ENCODE measurements at places on chromosomes 13 and 19.

DNA sequence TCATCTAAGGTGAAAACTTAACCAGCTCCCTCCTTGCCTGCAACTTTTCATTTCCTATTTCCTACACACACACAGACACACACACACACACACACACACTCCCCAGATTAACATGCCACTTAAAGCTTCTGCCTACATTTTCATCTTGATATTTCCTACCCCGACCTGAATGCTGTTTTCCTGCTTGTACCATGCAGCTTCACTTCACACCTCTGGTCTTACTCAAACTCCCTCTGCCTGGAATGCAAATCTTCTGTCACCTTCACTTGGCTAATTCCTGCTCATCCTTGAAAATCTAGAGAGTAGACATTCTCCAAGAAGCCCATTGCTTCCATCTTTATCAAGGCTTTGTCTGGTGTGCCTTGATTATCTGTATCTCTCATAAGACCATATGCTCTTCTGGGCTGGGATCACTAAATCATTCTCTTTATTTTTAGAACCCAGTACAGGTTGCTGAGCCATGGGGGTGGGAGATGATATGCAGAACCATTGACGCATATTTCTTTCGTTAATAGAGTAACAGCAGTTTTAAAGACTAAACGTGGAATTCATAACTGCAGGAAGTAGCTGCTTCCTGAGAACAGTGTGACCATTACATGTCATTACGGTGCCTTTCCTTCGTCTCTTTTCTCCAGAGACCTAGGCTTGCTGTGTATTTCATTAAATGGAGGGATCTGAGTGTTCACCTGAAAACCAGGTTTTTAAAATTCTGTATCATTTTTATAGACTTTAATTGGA, 37.7 kb downstream of the CNMD start:
- no peak for DNase-seq

- no peak for DNase-seq
Measured at GRCh38 chr19:45878043-45878794, 7.7 kb downstream of the IRF2BP1 start.

DNA sequence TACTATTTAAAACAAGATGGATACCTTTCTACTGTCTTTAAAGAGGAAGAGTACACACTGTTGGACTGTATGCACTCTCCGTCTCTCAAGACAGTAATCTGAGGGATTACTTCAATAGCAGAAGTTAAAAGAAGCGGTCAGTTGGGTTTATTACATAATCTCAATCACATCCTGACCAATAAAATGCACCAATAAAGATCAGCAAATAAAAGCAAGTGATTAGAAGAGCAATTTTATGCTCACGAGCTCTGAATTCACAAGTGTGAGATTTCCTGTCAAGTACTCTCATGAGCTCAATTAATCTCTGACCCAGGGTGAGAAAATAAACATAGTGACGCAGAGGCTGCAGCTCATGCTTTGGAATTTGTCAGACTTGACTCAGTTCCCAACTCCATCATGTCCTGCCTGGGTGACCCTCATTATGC, 12.2 kb downstream of the ABCC4 start:
- no peak for DNase-seq

- DNase-seq = peak; percentile 66
Measured at GRCh38 chr13:49400755-49401659, 42.9 kb downstream of the CAB39L start.

DNA sequence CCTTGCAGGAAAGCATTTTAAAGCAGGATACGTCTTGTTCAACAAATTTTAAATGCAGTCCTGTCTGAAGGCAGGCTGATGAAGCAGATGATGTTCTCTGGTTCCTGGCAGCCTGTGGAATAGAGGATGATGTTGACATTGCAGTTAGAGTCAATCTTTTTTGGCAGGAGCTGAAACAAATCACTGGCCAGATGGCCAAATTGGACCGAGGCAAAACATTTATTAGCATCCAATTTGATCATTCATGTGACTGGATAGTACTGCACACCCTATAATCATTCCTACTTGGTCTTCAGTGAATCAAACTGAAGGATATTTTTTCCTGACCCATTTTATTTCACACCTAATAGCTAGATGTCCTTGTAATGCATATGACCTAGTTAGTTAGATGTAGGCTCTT, 172.2 kb upstream of the SLC10A2 start:
- DNase-seq = no peak

GRCh38 chr13:44052780-44053184, 173.1 kb downstream of the LACC1 start:
- no peak for DNase-seq

GRCh38 chr13:109144693-109145437, 515.5 kb downstream of the MYO16 start:
- DNase-seq = no peak

GRCh38 chr19:10416380-10417257, 3.7 kb upstream of the PDE4A start:
- DNase-seq = peak; percentile 98

- DNase-seq = peak; percentile 25
Measured at GRCh38 chr13:92137520-92137919, 739.1 kb downstream of the GPC5 start.

GRCh38 chr19:14837391-14837790, 2.4 kb upstream of the OR7A5 start:
- no peak for DNase-seq

GRCh38 chr13:33717775-33718174, 100.2 kb upstream of the RFC3 start:
- no peak for DNase-seq

- no peak for DNase-seq
Measured at GRCh38 chr19:1445932-1446712, 3.8 kb upstream of the APC2 start.

GRCh38 chr13:43303033-43303729, 279.8 kb downstream of the DNAJC15 start:
- peak; percentile 56 for DNase-seq

- no peak for DNase-seq
Measured at GRCh38 chr19:2942928-2943640, 1.7 kb downstream of the ZNF77 start.

- no peak for DNase-seq
Measured at GRCh38 chr19:23996549-23996948, 81.9 kb downstream of the ZNF726 start.

GRCh38 chr19:12872255-12872654, 9.0 kb downstream of the DNASE2 start:
- no peak for DNase-seq

DNA sequence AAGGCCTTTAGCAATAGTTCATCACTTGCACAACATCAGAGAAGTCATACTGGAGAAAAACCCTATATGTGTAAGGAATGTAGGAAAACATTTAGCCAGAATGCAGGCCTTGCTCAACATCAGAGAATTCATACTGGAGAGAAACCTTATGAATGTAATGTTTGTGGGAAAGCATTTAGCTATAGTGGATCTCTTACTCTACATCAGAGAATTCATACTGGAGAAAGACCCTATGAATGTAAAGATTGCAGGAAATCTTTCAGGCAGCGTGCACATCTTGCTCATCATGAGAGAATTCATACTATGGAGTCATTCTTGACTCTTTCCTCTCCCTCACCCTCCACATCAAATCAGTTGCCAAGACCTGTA, 19.8 kb downstream of the ZNF583 start:
- peak; percentile 14 for DNase-seq

- DNase-seq = no peak
Measured at GRCh38 chr19:8393871-8394250, 3.7 kb downstream of the RAB11B start.

- DNase-seq = no peak
Measured at GRCh38 chr13:75762076-75762937, 126.2 kb downstream of the LMO7 start.

- DNase-seq = no peak
Measured at GRCh38 chr13:111330066-111330610, 9.7 kb downstream of the TEX29 start.

- DNase-seq = no peak
Measured at GRCh38 chr13:43304945-43305344, 281.6 kb downstream of the DNAJC15 start.

GRCh38 chr13:26785838-26786630, 25.4 kb upstream of the GPR12 start:
- DNase-seq = peak; percentile 4

GRCh38 chr13:33144358-33144784, 128.1 kb downstream of the KL start:
- DNase-seq = no peak

- DNase-seq = peak; percentile 21
Measured at GRCh38 chr19:17441241-17442021, 7.0 kb downstream of the TMEM221 start.

Data from suppressor macrophage (primary cell).